Adrenal gland (tissue), 19 donors: ENCODE measurements at places on chromosomes 7 and 10. TPM values are rescaled to one million over a fixed set of nuclear protein-coding genes. Genes with fewer than 3 reads are reported as not detected.

Gene SPDYE9
- not detected for total RNA-seq

Gene ANKRD61
- 0.52 TPM for total RNA-seq

Gene SPDYE2B
- total RNA-seq, result not detected

Gene OTUD1
- 31.1 TPM for total RNA-seq

Gene WEE2
- not detected for total RNA-seq

Gene DNAH11
- 77.7 TPM for total RNA-seq

Gene BAIAP2L1
- 17.3 TPM for total RNA-seq

DNA sequence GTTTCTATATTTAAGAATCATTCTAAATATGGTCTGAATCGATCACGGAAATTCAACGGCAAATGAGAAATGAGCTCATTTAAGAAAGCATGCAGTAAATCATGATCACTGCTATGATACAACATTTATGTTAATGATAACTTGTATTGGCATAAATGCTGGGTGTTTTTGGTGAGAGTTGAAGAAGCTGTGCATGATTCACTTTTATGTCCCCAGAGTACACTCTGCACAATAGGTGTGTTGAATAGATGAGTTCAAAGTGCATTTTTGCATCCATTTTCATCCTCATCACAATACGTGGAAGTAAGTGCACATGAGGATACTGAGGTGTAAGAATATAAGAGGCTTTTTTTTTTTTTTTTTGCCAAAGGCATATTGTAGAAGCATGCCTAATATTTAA, 169.3 kb downstream of the PPP1R17 start:
- DNase-seq, result no peak
- no peak overlapping the region for H3K4me3 ChIP-seq
- H3K4me1 ChIP-seq, result no peaks in the 10 kb centered on the region

DNA sequence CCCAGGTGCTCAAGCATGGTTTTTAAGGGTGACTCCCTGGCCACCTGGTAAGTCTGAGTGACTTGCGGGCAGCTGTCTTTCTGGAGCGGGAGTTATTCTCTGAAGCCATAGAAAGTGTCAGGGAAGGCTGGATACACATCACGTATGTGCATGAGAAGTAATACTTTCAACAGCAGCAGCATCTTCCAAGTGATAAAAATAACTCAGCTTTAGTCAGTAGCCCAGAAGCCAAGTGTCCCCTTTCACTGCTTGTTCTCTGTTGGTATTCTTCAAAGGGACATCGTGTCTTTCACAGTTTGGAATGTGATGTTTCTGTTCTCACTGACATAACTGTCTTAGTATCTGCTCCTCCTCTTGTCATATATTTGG, 97.6 kb downstream of the KIAA1217 start:
- no peak overlapping the region for H3K4me3 ChIP-seq
- DNase-seq, result no peak
- H3K27me3 ChIP-seq, result no peaks in the 10 kb centered on the region
- no peak overlapping the region for H3K27ac ChIP-seq
- no peaks in the 10 kb centered on the region for H3K36me3 ChIP-seq

DNA sequence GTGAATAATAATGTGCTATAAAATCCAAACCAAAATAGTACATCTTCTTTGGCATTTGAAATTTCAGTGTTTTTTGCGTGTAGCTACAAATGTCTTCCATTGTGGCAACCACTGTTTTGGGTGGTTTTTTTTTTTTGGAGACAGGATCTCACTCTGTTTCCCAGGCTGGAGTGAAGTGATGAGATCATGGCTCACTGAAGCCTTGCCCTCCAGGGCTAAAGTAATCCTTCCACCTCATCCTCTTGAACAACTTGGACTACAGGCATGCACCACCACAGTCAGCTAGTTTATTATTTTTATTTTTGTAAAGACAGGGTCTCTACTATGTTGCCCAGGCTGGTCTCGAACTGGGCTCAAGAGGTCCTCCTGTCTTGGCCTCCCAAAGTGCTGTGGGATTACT, 455.1 kb downstream of the AUTS2 start:
- DNase-seq, result no peak
- H3K4me3 ChIP-seq, result no peak overlapping the region
- no peaks in the 10 kb centered on the region for H3K27me3 ChIP-seq
- no peak overlapping the region for H3K27ac ChIP-seq

DNA sequence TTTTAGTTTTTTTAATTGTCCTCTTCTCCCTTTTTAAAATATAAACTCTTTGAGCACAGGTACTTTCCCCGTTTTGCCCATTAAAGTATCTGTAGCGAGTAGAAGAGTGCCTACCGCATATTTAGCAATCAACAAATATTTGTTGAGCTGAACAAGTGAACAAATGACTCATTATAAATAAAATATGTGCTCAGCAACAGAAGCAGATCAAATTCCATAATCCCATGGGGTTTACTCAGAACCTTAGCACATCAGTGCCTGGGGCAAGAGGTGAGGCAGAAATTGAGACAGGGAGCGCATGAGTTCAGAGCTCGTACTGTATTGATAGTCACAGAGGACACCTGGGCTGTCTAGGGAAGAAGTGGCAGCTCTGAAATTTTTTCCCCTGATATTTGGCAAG, 161.0 kb downstream of the SEM1 start:
- no peak for DNase-seq
- no peak overlapping the region for H3K4me3 ChIP-seq
- H3K36me3 ChIP-seq, result no peaks in the 10 kb centered on the region
- H3K27me3 ChIP-seq, result no peaks in the 10 kb centered on the region
- H3K27ac ChIP-seq, result no peak overlapping the region
- H3K4me1 ChIP-seq, result no peaks in the 10 kb centered on the region

- no peaks in the 10 kb centered on the region for H3K27me3 ChIP-seq
- H3K4me3 ChIP-seq, result no peak overlapping the region
- no peaks in the 10 kb centered on the region for H3K36me3 ChIP-seq
- H3K4me1 ChIP-seq, result no peaks in the 10 kb centered on the region
- no peak overlapping the region for H3K27ac ChIP-seq
Observed at GRCh38 chr10:93760490-93760889, 2.8 kb downstream of the LGI1 start.

GRCh38 chr7:138226745-138227279, 150.6 kb downstream of the AKR1D1 start:
- no peaks in the 10 kb centered on the region for H3K36me3 ChIP-seq
- no peak overlapping the region for H3K4me3 ChIP-seq

- peaks cover 36% of the 10 kb centered on the region for H3K4me1 ChIP-seq
- H3K36me3 ChIP-seq, result no peaks in the 10 kb centered on the region
- H3K4me3 ChIP-seq, result no peak overlapping the region
- DNase-seq, result no peak
- H3K27ac ChIP-seq, result no peak overlapping the region
Observed at GRCh38 chr10:15794569-15794968, 65.7 kb downstream of the MINDY3 start.

DNA sequence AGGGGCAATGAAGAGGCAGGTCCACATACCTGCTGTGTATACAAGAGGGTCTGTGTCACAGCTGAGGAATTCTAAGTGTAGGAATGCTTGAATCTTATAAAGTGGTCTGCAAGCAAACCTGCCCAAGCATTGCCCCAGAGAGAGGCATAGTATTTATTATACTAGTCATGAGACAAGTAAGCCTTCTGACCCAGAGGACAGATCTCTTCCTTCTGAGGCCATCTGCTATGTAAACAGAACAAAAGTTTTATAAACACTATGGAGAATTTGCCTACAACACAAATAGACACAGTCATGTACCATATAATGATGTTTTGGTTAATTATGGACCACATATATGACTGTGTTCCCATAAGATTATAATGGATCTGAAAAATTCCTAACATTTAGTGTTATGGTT, 388.2 kb downstream of the NEBL start:
- H3K4me3 ChIP-seq, result no peak overlapping the region
- no peaks in the 10 kb centered on the region for H3K36me3 ChIP-seq
- no peaks in the 10 kb centered on the region for H3K4me1 ChIP-seq
- no peaks in the 10 kb centered on the region for H3K27me3 ChIP-seq
- no peak overlapping the region for H3K27ac ChIP-seq

GRCh38 chr10:122346326-122346950, 28.1 kb upstream of the PLEKHA1 start:
- no peaks in the 10 kb centered on the region for H3K4me1 ChIP-seq
- no peak overlapping the region for H3K27ac ChIP-seq
- no peak overlapping the region for H3K4me3 ChIP-seq

DNA sequence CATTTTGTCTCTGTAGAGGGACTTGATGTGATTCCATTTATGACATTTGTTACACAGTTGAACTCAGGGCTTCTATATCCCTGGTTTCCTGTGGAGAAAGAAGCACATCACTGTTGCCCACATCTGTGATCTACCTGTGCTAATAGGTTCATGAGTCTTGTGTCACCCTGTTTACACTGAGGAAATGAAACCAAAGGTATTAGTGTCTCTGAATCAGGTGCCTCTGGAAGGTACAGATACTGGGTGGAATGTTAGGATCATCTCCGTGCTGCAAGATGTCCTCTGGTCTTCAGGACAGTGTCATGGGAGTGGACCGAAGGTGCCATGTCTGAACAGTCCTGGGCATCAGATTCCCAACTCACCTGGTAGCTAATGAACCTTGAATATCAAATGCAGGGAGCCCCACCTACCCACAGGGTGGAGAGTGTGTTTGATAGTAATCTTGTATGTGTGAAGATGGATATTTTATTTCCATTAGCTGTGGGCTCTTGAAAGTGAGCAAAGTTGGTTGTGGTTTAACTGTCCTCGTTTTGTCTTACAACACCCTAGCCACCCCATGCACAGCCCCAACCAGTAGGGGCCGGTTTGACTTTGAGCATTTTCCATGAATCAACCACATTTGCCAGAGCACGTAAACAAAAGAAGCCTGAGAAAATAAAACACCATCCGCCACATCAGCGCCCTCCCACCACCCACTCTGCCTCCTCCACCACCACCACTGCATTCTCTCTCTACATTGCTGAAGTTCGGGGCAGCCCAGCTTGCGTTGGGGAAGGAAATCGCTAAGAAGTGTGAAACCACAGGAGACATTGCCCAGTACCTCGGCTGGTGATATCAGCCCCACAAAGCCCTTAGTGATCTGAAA, 40.7 kb downstream of the TARP start:
- DNase-seq, result no peak
- H3K27ac ChIP-seq, result no peak overlapping the region
- H3K4me1 ChIP-seq, result no peaks in the 10 kb centered on the region

- no peaks in the 10 kb centered on the region for H3K27me3 ChIP-seq
- H3K36me3 ChIP-seq, result no peaks in the 10 kb centered on the region
- H3K4me1 ChIP-seq, result no peaks in the 10 kb centered on the region
- H3K4me3 ChIP-seq, result no peak overlapping the region
- H3K27ac ChIP-seq, result no peak overlapping the region
Observed at GRCh38 chr10:25557136-25557535, 376.9 kb upstream of the MYO3A start.

- peaks cover 10% of the 10 kb centered on the region for H3K4me1 ChIP-seq
- no peak for DNase-seq
- H3K36me3 ChIP-seq, result no peaks in the 10 kb centered on the region
- no peak overlapping the region for H3K27ac ChIP-seq
- H3K4me3 ChIP-seq, result no peak overlapping the region
Observed at GRCh38 chr7:132815130-132815529, 238.9 kb upstream of the PLXNA4 start.

GRCh38 chr10:21230219-21230618, 295.3 kb downstream of the SKIDA1 start:
- no peaks in the 10 kb centered on the region for H3K4me1 ChIP-seq
- no peaks in the 10 kb centered on the region for H3K27me3 ChIP-seq
- H3K4me3 ChIP-seq, result no peak overlapping the region
- no peak for DNase-seq
- H3K36me3 ChIP-seq, result no peaks in the 10 kb centered on the region

- no peak overlapping the region for H3K27ac ChIP-seq
- no peak overlapping the region for H3K4me3 ChIP-seq
- no peak for DNase-seq
- H3K4me1 ChIP-seq, result no peaks in the 10 kb centered on the region
- H3K36me3 ChIP-seq, result no peaks in the 10 kb centered on the region
- H3K27me3 ChIP-seq, result no peaks in the 10 kb centered on the region
Observed at GRCh38 chr7:51310131-51310583, 6.5 kb downstream of the COBL start.

DNA sequence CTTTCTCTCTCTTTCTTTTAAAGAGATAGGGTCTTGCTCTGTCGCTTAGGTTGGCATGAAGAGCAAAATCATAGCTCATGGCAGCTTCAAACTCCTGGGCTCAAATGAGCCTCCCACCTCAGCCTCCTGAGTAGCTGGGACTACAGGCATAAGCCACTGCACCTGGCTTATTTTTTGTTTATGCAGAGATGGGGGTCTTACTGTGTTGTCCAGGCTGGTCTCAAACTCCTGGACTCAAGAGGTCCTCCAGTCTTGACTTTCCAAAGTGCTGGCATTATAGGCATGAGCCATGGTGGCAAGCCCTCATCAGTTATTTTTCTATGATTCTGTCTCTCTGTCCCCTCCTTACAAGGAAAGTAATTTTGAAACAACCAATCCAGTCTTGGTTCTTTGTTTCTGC, 1.1 kb upstream of the BAG3 start:
- no peak overlapping the region for H3K27ac ChIP-seq
- DNase-seq, result no peak
- peaks cover 26% of the 10 kb centered on the region for H3K4me1 ChIP-seq
- H3K4me3 ChIP-seq, result no peak overlapping the region
- no peaks in the 10 kb centered on the region for H3K36me3 ChIP-seq
- H3K27me3 ChIP-seq, result no peaks in the 10 kb centered on the region
